Gastroesophageal sphincter (tissue), 4 donors: ENCODE measurements at places on chromosomes 4 and X.
A peak's percentile ranks its signal among the peaks of the same experiment; 100 is the strongest.

GRCh38 chrX:17550011-17550410 is 175.0 kb downstream of the NHS start:
- ATAC-seq, result no peak

DNA sequence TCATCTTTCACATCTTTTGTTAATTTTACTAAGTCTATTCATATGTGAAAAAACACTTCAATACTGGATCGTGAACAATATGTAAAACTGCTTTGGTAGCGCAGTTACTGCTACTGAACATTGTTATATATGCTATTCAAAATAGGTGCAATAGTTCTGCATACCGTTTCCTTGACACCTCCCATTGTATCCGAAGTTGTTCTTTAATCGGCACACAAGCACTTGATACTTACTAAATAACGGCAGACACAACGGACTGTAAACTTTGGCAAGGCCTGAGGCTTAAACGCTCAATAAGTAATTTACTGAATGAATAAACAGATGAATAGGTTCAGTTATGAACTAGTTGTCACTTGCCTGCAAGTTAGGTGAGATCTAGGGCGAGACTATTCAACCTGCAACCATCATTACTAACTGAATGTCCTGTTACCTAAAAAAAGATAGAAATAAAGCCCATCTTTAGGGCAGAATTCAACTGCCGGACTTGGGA is 620 bp downstream of the ANAPC10 start:
- ATAC-seq, result no peak

GRCh38 chr4:4919927-4920326 is 60.5 kb downstream of the MSX1 start:
- peak; percentile 42 for ATAC-seq

DNA sequence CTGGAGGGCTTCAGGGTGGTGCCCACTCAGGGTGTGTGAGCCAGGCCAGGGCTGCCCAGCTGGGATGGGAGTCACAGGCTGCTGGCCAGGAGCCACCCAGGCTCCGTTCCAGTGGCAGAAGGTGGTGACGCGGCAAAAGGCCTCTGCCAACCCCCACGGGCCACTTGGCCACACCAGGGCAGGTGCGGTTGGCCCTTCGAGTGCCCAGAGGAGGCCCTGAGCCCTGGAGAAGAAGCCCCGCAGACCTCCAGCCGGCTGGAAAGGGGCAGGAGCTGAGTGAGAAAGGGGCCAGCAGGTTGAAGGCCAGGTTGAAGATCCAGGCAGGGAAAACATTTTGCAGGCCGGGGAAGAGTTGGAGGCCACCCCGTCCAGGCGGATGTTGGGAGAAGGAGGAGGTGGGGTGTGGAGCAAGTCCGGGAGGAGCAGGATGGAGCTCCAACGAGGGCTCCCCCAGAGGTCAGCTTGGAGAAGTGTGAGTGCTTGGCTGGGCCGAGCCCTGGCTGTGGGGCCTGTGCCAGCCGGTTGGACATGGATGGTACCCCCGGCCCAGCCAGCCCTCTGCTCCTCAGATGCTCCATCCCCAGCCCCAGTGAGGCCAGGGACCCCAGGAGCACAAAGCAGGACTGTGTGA is 2.8 kb upstream of the CPLX1 start:
- ATAC-seq, result no peak

GRCh38 chr4:114393295-114394038 is 205.1 kb upstream of the UGT8 start:
- no peak for ATAC-seq
